Osteoblast (primary cell): ENCODE measurements at places on chromosomes 1 and 21. TPM values are rescaled to one million over a fixed set of nuclear protein-coding genes. Genes with fewer than 3 reads are reported as not detected.

CFHR1 gene
- not detected in 2 replicates for total RNA-seq

GRCh38 chr1:21034725-21035628 is 141.7 kb downstream of the EIF4G3 start:
- no peaks in the 10 kb centered on the region for H3K27me3 ChIP-seq
- H3K36me3 ChIP-seq = no peaks in the 10 kb centered on the region
- DNase-seq = no peak
- H3K4me1 ChIP-seq = no peaks in the 10 kb centered on the region
- no peak overlapping the region for H3K27ac ChIP-seq

ACTA1 gene
- total RNA-seq = not detected in 2 replicates

DNA sequence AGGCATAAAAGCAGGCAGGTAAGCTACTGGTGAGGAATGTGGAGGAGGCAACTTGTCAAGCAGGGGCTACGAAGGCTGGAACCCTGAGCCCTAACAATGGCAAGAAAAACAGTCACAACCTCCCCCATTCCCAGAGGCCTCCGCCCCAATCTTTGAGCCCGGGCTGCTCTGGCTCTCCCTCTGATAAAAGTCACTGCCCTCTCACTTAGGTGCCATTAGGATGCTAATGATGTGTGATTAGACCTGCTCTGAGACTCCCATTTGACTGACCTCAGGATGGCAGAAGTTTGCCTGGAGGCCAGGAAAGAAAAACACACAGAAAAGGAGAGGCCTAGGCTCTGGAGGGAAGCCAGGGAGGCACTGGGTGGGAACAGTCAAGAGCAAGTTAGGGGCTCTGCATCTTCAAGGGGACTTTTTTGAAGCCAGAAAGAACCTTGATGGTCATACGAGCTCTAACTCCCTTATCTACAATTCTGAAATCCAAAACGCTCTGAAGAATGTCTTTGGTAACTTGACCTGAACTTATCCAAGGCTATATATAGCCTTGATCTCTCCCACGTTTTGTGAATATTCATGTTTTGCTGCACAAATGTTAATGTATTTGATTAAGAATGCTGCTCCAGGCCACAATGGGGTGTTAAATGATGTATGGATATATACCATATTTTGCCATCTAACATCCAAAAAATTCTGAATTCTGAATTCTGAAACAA is 98.9 kb downstream of the TRABD2B start:
- H3K27me3 ChIP-seq = no peaks in the 10 kb centered on the region
- no peak overlapping the region for H3K4me3 ChIP-seq
- no peak for DNase-seq
- no peak overlapping the region for H3K27ac ChIP-seq

- no peaks in the 10 kb centered on the region for H3K36me3 ChIP-seq
- no peaks in the 10 kb centered on the region for H3K4me1 ChIP-seq
- H3K4me3 ChIP-seq = no peak overlapping the region
- DNase-seq = no peak
- H3K27ac ChIP-seq = no peak overlapping the region
Observed at GRCh38 chr1:97621955-97622354, 298.9 kb downstream of the DPYD start.

DNA sequence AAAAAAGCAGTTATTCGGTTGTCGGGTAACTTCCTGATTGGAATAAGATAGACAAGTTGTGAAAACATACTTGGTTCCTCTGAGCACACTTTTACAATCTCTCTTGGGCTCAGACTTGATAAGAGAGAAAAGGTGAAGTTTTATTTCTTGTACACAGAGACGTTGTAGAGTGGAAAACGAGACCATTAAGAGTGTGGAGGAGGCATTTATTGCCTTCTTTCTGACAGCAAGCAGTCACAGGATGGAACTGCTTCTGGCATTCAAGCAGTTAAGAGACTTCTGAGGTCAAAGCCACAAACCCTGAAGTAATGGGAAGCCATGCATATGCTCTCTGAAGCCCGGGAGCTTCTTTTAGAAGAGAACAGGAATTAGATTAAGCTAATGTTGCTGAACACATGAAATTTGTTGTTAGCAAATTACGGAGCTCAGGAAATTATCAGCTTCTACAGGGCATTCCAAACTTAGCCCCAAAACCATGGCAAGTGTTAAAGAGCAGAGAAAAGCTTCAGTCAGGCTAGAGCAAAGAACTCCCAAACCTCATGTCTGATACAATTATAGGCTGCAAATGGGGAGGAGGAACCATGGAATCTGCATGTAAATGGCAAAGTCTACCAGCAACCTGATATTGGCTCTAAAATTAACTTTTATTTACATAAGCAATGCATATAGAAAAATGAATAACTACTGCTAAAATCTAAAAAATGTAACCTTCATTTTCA is 26.0 kb downstream of the S1PR1 start:
- no peaks in the 10 kb centered on the region for H3K27me3 ChIP-seq
- H3K36me3 ChIP-seq = no peaks in the 10 kb centered on the region
- no peak overlapping the region for H3K4me3 ChIP-seq
- DNase-seq = no peak

CA6 gene
- not detected in 2 replicates for total RNA-seq

OTUD3 gene
- 4.0 and 4.1 TPM in 2 replicates for total RNA-seq

- peak overlapping the region; percentile 16 for H3K27ac ChIP-seq
- H3K4me3 ChIP-seq = no peak overlapping the region
- DNase-seq = no peak
- H3K36me3 ChIP-seq = peaks cover 4% of the 10 kb centered on the region
Observed at GRCh38 chr1:66351913-66352312, 182.0 kb upstream of the SGIP1 start.

ESPN gene
- total RNA-seq = not detected in 2 replicates

GRCh38 chr1:65422241-65423203 is 2.1 kb downstream of the LEPR start:
- H3K4me3 ChIP-seq = peak overlapping the region; percentile 89
- peaks cover 21% of the 10 kb centered on the region for H3K36me3 ChIP-seq
- DNase-seq = peak; percentile 80

DENND2C gene
- total RNA-seq = 8.3 and 8.8 TPM in 2 replicates

CD1D gene
- total RNA-seq = under 0.01 TPM in 1 of 2 replicates, not detected in the other

DNA sequence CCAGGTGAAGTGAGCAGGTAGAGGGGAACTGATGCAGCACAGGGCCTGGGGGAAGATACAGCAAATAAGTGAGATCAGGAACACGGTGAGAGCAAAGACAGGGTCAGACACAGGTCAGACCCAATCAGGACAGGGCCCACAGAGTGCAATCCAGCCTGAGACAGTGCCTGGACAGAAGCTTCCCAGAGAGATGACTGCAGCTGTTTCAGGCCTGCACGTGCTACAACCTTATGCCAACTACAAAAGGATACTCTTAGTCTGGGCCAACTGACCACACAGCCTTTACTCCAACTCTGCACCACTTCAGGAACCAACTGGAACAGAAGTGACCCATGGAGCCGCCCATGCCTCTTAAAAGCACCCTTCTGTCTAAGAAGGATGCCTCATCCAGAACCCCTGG is 228.0 kb downstream of the TOMM20 start:
- H3K27ac ChIP-seq = no peak overlapping the region
- no peaks in the 10 kb centered on the region for H3K36me3 ChIP-seq
- no peaks in the 10 kb centered on the region for H3K27me3 ChIP-seq
- DNase-seq = no peak
- no peak overlapping the region for H3K4me3 ChIP-seq
- H3K4me1 ChIP-seq = peaks cover 16% of the 10 kb centered on the region

DNA sequence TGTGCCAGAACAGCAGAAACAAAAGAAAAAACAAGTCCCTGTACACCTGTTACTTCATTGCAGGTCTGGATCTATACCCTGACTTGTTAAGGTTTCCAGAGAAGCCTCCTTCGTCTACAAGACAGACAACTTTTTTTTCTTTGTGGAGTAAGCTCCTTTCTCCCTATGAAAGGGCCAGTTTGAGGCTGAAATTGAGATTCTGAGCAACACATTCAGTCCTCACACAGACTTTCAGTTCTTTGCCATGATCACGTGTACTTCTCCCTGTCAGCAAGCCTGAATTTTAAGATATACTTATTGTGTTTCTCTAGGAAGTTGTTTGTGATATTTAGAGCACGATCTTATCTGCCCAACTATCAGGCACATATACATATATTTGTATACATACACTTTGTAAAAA is 374.0 kb downstream of the NTNG1 start:
- DNase-seq = no peak
- no peaks in the 10 kb centered on the region for H3K27me3 ChIP-seq
- no peaks in the 10 kb centered on the region for H3K4me1 ChIP-seq
- H3K27ac ChIP-seq = no peak overlapping the region
- H3K4me3 ChIP-seq = no peak overlapping the region
- no peaks in the 10 kb centered on the region for H3K36me3 ChIP-seq
